ENCODE measurements at places on chromosomes 16 and 17.

DNA sequence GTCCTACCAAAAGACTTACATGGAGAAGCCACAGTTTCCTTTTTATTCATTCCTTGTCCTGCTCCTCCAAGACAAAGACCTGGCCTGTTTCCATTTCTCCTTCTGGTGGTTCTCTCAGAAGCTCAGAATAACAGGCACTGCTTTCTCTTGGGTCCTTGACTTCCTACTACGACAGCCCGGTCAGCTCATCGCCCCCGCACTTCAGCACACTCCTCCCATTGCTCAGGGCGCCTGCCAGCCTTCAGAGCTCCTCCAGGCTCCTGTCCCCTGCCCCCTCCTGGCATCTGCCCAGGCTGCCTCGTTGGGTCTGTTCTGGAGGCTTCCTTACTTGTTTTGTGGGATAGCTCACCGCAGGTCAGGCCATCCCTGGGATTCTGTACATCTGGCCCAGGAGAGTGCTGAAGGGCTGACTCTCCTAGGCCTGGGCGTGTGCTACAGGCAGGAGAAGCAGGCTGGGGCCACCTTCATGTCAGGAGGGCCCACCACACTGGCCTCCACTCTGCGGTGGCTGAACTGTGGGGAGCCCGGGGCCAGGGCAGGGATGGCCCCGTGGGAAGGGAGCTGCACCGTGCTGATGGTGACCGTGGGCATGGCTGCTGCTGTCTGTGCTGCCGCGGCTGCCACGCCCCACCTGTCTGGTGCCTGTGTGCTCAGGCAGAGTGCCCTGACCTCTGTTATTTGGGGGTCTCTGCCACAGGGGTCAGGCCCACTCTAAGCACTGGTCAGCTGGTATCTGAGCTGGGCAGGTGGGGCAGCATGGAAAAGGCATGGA lies 17.7 kb downstream of the TCF25 start:
- no peak for DNase-seq

- DNase-seq, result no peak
These were observed 2.4 kb downstream of the VEZF1 start for GRCh38 chr17:57985675-57985974.

GRCh38 chr17:73278465-73279453 lies 17.1 kb upstream of the CPSF4L start:
- no peak for DNase-seq

GRCh38 chr17:1773696-1774181 lies 11.9 kb downstream of the SERPINF1 start:
- DNase-seq, result no peak

GRCh38 chr16:19936441-19936840 lies 51.8 kb upstream of the GPRC5B start:
- no peak for DNase-seq

- DNase-seq, result no peak
These were observed 536 bp downstream of the SLC38A10 start for GRCh38 chr17:81294512-81295030.

DNA sequence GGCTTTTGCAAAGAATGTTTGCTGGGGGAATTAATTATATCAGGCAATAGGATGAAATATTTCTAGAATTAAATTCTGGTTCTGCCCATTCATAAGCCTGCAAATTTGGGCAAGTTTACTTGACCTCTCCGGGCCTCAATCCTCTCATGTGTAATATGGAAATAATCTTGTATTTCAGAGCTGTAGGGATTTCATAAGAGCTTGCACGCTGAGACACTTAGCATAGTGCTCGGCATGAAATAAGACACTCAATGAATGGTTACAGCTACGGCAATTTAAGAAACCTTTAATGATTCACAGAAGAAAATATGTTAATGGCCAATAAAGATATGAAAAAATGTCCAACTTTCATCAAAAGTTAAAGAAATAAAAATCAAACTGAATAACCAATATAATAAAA lies 40.6 kb upstream of the PITPNM3 start:
- no peak for DNase-seq

DNA sequence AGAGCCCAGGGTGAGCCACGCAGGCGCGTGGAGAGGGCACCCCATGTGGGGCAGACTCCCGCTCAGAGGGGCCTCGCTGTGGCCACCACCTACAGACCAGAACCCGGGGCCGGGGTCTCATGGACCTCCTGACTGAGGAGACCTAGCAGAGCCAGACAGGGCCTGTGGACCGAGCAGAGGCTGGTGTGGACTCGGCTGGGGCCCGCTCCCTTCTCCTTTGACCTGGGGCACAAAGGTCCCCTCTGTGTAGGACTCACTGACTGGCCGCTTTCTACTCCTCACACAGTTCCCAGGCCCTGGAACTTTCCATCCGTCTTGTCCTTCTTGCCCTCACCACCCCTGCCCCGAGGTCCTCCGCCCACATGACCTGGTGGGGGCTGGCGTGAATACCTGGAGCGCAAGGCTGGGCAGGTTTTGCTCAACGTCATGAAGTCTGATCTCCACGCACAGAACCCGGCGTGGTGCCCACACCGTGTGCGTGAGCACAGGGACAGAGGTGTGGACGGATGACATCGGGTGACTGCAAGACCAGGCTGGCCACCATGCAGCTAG lies 44.7 kb upstream of the ACSF3 start:
- no peak for DNase-seq

- no peak for DNase-seq
These were observed 228.6 kb upstream of the SDK2 start for GRCh38 chr17:73872816-73873215.

GRCh38 chr16:54355251-54355650 lies 68.7 kb upstream of the IRX3 start:
- DNase-seq, result no peak

GRCh38 chr16:84643180-84643583 lies 5.1 kb upstream of the KLHL36 start:
- no peak for DNase-seq

GRCh38 chr17:39143552-39144093 lies 7.8 kb downstream of the PLXDC1 start:
- DNase-seq, result no peak

- DNase-seq, result no peak
These were observed 19.0 kb downstream of the BANP start for GRCh38 chr16:87970186-87970585.

DNA sequence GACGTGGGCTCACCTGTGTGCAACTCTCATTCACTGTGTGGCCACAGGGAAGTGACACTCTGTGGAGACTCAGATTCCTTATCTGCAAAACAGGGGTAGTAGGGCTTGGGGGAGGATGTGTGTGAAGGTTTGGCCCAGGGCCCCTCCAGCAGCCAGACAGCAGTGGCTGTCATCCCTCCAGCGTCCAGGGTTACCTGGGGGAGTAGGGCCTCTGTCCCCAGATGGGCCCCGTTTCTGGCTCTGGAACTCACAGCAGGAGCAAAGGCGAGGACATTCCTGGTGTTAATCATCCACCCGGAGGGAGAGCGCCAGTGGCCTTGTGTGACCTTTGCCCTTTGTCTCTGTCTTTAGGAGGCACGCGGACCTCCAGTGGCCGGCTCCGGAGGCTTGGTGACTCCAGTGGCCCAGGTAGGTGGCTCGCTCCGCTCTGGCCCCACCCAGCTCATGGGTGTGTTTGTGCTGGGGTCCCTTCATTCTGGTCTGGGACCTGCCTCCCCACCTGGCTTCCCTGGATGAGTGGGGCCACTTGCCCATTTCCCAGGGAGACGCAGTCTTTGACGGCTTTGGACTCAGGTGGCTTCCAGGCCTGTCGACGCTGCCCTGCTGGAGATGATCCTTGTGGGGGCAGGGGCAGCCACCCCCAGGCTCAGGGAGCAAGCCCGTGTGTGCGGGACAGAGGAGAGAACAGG lies 166.2 kb downstream of the SEC14L1 start:
- DNase-seq, result no peak

- DNase-seq, result no peak
These were observed 63.0 kb upstream of the PVALEF start for GRCh38 chr17:81102352-81102751.

DNA sequence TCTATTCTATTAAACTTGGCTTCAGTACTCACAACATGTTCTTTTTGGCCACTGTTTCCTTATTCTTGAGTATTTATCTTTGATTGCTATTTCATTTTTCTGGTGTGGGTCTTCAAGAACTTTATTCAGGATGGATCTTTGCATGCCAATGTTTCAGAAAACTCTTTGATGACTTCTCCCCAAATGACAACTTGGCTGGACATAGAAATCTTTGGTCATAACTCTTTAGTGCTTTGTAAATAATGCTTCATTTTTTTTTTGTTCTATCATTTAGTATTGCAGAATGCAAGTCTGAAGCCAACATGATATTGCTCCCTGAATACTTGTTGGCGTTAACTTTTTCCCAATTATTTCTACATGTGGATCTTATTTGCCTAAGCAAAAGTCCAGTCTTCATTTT lies 103.6 kb upstream of the HS3ST2 start:
- no peak for DNase-seq

- DNase-seq, result no peak
These were observed 13.5 kb upstream of the DBNDD1 start for GRCh38 chr16:90032674-90033331.

- no peak for DNase-seq
These were observed 46.6 kb upstream of the WSB1 start for GRCh38 chr17:27247071-27247957.

GRCh38 chr17:12229335-12229734 lies 208.7 kb downstream of the MAP2K4 start:
- no peak for DNase-seq

DNA sequence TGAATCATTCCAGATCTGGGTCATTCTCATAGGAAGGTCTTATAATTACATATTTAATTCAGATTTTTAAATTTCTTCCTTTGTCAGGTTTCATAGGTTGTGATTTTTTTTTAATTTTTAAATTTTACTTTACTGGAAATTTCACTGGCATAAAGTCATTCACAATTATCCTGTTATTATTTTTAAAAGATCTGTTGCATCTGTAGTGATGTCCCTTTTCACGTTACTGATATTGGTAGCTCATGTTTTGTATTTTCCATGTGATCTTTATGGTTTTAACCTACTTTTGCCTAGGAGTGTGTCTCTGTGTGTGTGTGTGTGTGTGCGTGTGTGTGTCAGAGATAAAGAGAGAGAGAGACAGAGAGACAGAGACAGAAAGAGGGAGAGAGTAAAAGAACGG lies 216.6 kb upstream of the KCNJ16 start:
- DNase-seq, result no peak

- DNase-seq, result no peak
These were observed 1.6 kb downstream of the KCNH4 start for GRCh38 chr17:42179335-42179734.

DNA sequence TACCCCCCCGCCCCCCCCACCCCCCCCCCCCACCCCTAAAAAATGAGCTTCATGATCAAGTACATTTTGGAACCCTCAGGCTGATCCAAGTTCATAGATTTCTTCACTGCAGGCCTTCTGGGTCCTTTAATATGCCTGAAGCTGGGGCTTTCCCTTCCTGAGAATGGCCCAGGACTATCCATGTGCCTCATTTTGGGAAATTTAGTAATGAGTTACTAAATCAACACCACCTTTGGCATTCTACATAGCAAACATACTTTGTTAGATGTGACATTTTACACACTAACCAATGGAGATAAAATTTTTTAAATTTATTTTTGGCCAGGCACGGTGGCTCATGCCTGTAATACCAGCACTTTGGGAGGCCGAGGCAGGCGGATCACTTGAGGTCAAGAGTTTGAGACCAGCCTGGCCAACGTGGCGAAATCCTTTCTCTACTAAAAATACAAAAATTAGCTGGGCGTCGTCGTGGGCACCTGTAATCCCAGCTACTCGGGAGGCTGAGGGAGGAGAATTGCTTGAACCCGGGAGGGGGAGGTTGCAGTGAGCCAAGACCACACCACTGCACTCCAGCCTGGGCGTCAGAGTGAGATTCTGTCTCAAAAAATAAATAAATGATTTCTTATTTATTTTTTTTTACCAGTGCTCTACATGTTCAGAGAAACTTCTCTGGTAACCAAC lies 14.0 kb downstream of the HERPUD1 start:
- no peak for DNase-seq

DNA sequence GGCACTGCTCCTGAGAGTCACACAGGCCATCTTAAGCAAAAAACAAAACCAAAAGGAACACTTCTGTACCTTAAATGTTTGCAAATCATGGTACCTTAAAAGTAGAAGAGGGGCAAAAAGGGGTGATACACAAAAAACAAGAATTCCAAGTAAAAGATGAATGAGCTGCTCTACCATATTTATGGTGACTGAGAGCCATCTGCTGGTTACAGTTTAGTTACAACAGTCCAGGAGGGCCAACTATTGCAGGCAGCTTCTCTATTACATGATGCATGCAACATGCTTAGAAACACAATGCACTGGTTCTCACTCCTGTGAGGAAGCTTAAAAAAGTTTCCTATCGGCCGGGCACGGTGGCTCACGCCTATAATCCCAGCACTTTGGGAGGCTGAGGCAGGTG lies 53.5 kb downstream of the STX8 start:
- no peak for DNase-seq

- DNase-seq, result no peak
These were observed 65.7 kb downstream of the MPRIP start for GRCh38 chr17:17107891-17108431.

- no peak for DNase-seq
These were observed 44.0 kb downstream of the NSRP1 start for GRCh38 chr17:30160419-30161172.

DNA sequence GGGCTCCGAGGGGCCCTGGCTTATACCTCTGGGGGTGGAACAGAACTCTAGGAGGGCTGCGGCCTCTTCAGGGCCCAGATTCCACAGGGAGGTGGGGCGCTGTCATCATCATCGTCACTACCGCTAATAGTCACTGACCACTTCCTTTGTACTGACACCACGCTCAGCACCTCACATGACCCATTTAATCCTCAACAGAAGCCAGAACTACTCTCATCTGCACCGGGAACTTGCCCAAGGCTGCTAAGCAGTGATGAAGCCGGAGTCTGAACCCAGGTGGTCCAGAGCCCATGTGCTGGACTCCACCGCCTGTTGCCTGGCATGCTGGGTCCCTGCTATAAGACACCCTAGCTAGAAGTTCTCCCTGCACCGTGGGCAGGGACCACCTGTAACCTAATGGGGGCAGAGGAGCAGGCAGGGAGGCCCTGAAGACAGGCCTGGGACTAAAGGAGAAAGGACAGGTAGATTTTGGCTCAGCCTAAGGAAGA lies 12.0 kb downstream of the UNC13D start:
- no peak for DNase-seq

- DNase-seq, result no peak
These were observed 16.6 kb downstream of the NXPH3 start for GRCh38 chr17:49592263-49592662.

GRCh38 chr17:75828741-75829140 lies 15.5 kb downstream of the UNC13D start:
- no peak for DNase-seq

DNA sequence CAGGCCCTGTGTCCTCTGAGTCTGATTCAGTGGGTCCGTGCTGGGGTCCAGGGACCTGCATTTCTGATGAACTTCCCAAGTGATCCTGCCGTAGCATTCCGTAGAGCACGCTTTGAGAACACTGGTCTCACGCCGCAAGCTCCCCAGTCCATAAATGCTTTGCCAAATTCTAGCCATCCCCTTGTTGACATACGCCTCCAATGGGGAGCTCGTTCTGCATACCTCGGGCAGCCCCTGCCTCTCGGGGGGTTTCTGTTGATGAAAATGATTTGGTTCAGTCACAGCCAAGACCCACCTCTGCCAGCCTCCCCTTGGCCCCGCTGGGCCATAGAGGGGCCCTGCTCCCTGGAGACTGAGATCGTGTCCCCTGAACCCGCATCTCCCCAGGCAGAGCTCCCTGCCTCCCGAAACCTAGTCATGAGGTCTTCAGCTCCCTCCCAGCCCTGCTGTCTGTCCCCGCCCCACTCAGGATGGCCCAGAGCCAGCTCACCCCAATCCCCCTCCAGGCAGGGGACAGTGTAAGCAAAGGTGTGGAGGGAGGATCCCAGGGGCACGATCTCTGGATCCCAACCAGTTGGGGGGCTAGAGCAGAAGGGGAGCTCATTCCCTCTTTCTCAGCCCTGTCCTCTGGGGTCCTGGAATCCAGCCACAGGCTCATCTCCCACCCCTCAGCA lies 16.2 kb upstream of the SPNS2 start:
- no peak for DNase-seq

- DNase-seq, result no peak
These were observed 65.6 kb downstream of the PRKCB start for GRCh38 chr16:23901178-23902033.
